ENCODE measurements at places on chromosomes 1 and 21.
A peak's percentile ranks its signal among the peaks of the same experiment; 100 is the strongest.

DNA sequence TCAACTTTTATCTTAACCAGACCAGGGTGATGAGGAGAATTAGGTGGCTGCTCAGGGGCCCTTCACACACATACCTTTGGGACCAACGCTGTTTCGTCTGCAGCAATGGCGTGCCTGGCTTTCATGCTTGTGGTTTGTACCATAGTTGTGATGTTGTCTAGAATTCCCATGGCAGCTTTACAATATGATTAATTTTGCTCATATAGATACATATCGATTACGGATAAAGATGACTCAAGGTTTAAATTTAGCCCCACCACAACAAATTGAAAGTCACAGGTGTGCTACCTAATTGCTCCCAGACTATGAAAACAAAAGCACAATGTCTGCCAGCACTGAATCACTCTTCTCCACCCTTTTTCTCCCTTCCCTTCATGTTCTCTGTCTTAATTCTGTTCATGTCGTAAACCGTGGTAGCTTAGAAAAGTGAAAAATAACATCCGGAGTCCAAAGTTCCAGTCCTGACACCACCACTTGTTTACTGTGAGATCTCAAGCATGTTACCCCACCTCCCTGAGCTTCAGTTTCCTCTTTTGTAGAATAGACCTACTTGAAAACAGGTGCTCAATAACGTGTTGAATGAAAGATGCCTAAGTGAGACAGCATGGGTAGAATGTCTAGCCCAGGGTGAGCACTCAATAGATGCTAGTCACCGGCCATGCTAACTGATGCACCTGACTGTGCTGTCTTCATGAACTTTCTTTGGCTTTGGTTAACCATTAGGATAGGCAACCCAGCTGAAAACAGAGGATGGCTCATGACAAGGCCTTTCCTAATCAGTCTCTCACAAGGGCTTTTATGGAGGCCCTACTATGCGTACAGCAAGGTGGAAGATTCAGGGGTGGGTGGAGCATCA, 22.1 kb upstream of the JUN start:
- no peak for DNase-seq

DNA sequence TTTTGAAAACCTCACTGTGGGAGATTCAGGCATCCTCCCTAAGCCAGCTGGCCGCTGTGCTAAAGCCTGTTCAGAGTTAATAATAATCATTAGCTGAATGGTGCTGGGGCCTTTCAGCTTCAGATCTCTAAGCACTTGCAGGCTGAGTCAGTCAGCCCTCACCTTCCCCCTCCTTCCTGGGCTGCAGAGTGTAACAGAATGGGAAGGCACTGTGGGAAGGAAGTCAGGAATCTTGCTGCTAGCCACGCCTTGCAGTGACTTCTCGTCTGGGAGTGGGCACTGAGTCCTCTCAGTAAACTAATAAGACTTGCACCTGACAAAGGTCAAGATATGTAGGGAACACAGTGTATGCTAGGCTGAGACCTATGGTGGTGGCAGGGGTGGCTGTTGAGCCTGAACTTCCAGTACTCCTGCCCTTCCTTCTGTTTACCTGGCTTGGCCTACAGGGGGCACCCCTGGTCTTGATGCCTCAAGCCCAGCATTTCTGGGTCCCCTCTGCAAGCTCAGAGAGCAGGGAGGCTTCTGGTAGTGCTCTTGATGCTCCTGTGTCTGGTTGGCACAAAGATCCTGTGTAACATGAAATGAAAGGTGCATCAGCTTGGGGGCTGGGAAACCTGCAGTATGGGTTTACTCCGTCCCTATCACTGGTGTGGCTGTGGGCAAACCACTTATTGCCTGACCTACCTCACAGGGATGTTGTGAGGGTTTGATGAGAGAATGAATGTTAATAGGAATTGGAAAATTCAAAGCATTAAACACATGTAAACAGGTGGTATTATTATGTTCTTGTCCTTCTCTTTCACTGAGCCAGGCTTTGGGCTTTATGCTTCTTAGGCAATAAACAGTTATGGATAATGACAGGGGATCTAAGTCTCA, 6.0 kb downstream of the CYB561D1 start:
- DNase-seq = no peak

- peak; percentile 28 for DNase-seq
Measured at GRCh38 chr1:1835546-1835945, 55.3 kb downstream of the GNB1 start.

GRCh38 chr1:51829058-51829457, 49.5 kb downstream of the NRDC start:
- DNase-seq = no peak

- no peak for DNase-seq
Measured at GRCh38 chr1:229140119-229140396, 130.9 kb upstream of the RAB4A start.

- DNase-seq = peak; percentile 98
Measured at GRCh38 chr21:33491373-33492102, at the start of gene DNAJC28. Gene DNAJC28, minus strand, starts transcription at chr21:33491716. Its CDS starts 2,323 bp downstream, at chr21:33489393.

DNA sequence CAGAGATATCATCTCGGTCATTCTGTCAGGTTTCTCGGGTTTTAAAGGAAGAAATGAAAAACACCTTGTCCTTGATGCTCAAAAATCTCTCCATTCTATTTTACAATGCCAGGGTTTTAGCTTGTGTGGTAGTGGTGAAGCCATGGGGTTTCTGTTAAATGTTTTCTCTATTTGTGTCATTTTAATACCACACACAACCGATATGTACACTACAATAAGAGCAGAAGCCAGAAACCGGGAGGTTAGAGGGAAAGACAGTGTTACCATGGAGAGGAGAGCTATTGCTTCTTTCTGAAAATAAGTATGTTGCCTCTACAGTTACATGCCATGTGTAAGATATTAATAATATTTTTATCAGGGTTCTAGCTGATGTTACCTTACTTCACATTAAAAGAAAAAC, 2.8 kb downstream of the SLC35D1 start:
- no peak for DNase-seq

- peak; percentile 68 for DNase-seq
Measured at GRCh38 chr1:13801232-13801631, 101.2 kb downstream of the PRDM2 start.

DNA sequence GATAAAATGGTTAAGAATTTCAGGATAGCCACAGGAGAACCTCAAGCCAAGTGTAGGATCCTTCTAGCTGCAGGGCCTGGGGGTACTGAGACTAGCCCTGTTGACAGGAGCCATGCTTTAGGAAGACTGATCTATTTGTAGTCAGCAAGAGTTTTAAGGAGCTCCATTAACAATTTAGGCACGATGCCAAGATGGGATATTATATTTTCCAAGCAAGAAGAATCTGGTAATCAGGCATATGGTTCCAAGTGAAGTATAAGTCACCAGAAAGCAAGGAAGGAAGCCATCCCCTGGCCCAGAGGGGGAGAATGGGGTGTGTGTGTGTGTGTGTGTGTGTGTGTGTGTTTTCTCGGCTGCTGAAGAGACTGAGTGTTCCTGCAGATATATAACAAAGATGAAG, 7.0 kb downstream of the IFNAR2 start:
- no peak for DNase-seq

GRCh38 chr1:167643441-167643840, 13.4 kb downstream of the RCSD1 start:
- no peak for DNase-seq

DNA sequence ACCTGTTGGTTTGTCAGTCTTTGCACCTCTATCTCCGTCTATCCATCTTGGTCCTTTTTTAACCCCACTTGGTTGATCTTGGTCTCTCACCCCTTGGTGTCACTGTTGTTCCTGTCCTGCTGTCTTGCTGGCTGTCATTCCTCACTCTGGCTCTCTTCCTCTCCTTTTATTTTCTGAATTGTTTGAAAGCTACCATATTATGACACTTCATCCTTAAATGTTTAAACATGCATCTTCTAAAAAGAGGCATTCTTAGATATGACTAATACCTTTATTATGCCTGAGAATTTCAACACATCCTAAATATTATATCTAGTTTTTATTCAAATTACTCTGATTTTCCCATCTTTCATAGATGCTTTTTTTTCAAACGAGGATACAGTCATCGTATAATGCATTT, 37.0 kb downstream of the BACH1 start:
- DNase-seq = no peak

DNA sequence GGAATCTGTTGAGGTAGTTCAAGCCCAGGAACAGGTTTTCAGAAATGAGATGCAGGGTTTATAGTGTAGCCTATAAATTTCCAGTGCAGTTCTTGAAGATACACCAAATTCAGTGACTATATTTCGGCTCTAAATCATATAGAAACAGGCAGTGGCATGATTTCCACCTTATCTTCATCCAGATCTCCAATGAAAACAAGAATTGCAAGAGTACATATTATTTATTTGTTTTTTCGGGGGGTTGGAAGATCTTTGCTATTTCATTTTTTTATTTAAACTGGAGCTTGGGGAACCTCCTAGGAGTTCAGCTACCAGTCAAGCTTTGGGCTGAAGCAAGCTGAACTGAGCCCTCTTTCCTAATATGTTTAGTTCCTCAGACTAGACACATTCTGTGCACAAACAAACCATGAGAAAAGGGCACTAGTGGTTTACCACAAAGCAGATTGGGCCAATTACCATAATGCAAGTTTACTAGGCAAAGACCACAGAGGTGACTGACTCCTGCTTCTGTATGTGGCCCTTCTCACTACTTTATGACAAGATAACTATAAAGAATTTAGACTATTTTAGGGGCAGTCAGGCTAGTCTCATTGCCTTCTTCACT, 68.5 kb downstream of the RGS2 start:
- no peak for DNase-seq

DNA sequence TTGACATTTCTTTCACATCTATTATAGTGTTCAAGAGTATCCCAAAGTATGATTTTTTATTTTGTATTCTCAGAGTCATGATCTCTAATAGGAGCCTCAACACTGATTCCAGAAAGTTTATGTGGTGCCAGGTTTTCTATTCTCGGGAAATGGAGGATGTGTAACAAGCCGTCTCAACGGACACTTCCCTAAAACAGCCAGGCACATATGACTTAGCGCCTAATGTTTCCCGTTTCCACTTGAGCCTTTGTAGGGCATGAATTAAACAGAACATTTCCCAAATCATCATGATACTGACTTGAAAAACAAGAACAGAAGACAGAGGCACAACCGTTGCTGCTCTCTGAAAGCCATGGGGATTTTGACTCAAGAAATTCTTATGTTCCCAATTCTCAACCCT, 8.0 kb downstream of the CYYR1 start:
- no peak for DNase-seq

GRCh38 chr1:12315146-12315545, 85.3 kb downstream of the VPS13D start:
- no peak for DNase-seq
